ENCODE measurements at places on chromosomes 3 and 15.

DNA sequence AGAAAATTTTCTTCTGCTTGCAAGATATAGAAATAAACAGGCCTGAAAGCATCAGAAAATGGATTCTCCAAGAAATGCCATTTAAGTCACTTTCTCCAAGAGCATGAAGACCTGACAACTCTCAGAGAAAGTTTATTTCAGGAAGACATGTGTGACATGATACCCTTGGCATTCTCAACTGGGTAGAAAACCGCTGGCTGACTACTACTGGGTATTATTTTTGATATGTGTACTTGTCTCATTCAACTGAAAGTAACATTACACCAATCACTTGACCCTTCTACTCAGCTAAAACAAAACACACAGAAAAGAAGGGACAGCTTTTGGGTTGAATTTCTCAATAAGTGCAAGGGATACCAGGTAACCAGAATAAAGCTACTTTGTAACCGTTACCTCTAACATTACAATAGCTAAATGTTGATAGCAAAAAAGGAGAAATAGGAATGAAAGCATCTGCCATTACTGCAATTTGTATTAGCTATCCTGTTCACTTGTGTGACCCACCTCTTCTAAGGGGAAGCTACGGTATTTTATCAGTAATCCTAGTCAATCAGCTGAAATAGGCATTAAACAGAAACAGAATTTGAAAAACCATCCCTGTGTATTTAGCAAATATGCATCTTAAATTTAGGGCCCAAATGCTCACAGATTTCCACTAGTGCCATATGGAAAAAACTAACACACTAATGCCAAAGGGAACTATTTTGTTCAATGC, 7.3 kb downstream of the TRA2B start:
- DNase-seq, result no peak

GRCh38 chr15:63369781-63370180, 11.9 kb downstream of the CA12 start:
- no peak for DNase-seq

DNA sequence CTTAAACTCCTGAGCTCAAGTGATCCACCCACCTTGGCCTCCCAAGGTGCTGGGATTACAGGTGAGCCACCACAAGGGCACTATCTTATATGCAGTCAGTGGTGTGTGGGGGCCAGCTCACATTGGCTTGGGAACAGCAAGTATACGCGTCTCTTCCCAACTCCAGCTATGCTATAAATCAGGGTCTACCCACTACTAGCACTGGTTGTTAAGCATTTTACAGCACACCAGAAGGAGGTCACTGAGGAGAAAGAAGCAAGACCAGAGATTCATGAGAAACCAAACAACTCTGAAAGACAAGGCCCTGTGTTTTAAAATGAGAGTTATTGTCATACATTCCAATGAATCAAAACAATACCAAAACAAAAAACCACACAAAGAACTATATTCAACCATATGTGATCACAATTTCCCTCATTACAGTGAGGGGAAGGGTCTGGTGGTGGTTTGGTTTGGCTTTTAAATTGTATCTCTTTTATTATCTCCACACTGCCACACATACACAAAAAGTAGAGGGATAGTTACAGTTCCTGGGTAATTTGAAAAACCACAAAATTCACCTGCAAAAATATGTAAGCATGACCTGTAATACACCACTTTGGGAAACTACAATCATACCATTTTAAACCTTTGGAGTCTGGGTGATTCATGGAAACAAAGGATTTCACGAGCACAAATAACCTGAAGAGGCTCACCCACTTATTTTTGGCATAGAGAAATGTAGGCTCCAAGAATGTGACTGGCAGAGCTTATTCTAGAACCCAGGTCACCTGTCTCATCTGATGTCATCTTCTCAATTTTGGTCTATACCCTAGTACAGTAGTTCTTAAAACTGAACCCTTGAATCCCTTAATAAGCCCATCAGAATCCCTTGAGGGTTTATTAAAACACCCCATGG, 5.2 kb downstream of the MAGI1 start:
- no peak for DNase-seq

DNA sequence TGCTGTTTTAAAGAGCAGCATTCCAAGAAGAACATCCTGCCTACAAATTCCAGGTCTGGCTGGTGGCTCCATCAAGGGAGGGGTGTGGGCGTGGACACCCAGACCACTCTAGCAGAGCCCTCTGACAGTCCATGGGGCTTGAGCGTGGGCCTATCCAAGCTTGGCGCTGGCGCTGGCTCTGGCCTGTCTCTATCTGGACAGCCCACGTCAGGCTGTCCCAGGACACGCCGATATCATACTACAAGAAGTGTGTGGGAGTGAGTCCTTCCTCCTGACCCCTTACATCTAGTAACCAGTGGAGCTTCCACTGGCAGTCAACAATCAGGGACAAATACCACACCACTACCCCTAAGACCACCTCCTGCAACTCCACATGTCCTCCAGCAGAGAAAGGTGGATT, 17.1 kb upstream of the DUSP7 start:
- DNase-seq, result no peak

- DNase-seq, result no peak
These were observed 152.9 kb downstream of the XXYLT1 start for GRCh38 chr3:195117978-195118581.

GRCh38 chr15:90037511-90037860, 36.4 kb downstream of the ZNF710 start:
- no peak for DNase-seq

DNA sequence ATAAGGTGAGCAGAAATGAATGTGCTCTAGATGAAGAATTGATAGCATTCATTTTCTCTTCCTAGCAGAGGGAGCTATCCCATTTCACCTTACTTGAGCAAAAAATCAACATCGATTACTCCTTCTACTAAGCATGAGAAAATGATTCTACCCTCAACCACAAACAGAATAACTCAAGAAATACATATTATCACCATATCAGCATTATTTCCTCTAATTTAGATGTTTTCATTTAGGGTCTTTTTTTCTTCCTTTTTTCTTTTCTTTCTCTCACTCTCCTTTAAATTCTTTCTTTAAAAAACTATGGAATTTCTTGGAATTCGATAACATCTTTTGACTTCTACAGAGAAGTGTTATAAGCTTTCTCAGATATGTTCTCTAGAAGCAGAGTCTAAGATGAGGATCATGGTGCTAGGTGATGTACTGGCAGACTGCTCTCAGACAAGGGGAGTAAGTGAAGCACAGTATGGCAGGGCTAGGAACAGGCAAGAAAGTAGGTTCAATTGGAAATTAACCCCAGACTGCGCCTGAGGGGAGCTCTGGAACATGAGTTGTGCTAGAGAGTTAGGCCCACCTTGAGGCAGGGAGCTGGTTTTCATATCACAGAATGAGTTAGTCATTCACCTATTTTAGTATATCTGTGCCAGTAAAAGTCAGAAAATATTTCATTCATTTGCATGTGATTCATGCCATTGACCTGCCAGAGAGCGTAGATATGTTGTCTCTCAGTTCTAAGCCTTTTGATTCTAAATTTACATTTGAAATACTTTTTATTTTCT, 279.2 kb upstream of the KCNH8 start:
- no peak for DNase-seq

GRCh38 chr3:128730471-128730870, 4.5 kb downstream of the RAB7A start:
- no peak for DNase-seq

DNA sequence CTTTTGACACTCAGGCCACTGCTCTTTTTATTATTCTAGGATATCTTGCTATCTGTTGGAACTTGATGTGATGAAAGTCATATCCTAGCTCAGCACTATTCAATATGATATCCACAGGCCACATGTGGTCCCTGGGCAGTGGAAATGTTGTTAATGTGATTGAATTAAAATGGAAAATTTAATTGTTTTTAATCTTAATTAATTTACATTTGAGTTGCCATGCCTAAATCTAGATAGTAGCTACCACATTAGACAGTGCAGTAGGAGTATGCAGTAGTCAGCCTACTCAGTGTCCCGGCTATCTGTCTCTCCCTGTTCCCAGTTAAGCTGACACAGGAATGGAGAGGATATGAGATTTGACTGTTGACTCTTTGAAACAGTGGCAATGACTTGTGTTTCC, 460.2 kb downstream of the GBE1 start:
- no peak for DNase-seq

DNA sequence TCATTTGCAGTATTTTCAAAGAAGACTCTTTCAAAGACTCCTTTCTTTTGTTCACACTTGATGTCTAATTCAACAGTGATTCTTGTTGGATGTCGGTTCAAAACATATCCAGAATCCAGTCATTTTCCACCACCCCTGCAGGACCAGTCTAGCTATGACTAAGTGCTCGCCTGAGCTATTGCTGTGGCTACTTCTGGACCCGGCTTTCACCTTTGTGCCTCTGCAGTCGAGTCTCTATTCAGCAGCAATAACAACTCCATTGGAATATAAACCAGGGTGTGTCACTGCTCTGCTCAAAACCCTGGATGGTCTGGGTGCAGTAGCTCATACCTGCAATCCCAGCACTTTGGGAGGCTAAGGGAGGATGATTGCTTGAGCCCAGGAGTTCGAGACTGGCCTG, 55.0 kb downstream of the PRICKLE2 start:
- DNase-seq, result no peak

Measured in stimulated activated CD8-positive, alpha-beta memory T cell treated with anti-CD3 and anti-CD28 coated beads, Interleukin-4, amount 100 ng/mL, for 1 hour (primary cell).